ENCODE measurements at places on chromosomes 4 and X. TPM values are rescaled to one million over a fixed set of nuclear protein-coding genes. Genes with fewer than 3 reads are reported as not detected.

- no peak overlapping the region for H3K27ac ChIP-seq
- H3K4me1 ChIP-seq: peaks cover 18% of the 10 kb centered on the region
- no peaks in the 10 kb centered on the region for H3K36me3 ChIP-seq
- DNase-seq: no peak
- H3K4me3 ChIP-seq: no peak overlapping the region
- no peaks in the 10 kb centered on the region for H3K27me3 ChIP-seq
Measured at GRCh38 chr4:81631958-81632441, 160.3 kb upstream of the RASGEF1B start.

DNA sequence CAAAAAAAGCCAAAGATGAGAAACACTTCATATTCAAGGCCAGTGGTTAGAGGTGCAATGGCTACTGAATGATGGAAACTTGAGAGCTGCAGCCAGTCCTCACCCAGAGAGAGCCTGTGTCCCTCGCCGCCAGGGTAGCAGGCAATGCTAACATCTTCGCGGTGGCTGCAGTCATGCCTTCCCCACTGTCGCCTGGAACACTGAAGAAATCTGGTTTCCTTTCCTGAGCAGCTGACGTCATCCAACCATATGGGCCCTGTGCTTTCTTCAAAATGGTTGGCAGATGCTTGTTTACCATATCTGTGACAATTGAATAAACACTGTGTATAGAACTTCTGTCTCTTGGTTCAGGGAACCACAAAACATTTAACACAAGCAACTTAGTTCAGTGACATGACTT lies 39.7 kb downstream of the PRSS12 start:
- no peak for DNase-seq
- H3K4me3 ChIP-seq: no peak overlapping the region
- H3K27ac ChIP-seq: no peak overlapping the region
- no peaks in the 10 kb centered on the region for H3K27me3 ChIP-seq
- H3K36me3 ChIP-seq: peaks cover 8% of the 10 kb centered on the region
- H3K4me1 ChIP-seq: peaks cover 4% of the 10 kb centered on the region

- no peak overlapping the region for H3K4me3 ChIP-seq
- peaks cover 29% of the 10 kb centered on the region for H3K36me3 ChIP-seq
Measured at GRCh38 chr4:155802190-155802959, 43.6 kb downstream of the GUCY1B1 start.

Gene USO1
- 53.3 TPM for total RNA-seq
